ENCODE measurements at places on chromosomes 12 and 14.

DNA sequence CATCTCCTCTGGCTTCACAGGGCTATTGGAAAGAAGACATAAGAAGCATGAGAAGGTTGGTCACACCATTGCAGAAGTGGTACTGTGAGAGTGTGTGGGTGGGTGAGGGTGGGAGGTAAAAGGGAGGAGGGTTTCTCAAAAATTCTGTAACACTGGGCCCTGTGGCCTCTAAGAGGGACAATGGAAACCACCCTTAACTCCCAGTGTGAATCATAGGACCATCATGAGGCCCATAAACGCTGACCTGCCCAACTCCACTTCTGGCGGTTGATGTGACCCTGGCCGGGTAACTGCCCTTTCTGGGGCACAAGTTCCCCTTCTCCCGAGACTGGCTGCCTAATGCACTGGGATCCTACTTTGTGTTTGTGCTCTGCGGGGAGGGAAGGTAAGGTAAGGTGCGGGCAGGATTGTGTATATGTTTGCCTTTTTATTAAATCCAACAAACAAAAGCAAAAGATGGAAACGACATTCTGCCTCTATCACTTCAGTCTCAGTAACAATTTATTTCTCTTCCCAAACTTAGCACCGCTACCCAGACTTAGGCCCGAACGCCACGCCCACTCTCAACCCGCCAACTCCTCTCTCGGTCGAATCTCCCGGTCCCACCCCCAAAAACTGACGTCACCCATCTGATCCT is 551 bp downstream of the METTL1 start:
- peak; percentile 65 for DNase-seq

DNA sequence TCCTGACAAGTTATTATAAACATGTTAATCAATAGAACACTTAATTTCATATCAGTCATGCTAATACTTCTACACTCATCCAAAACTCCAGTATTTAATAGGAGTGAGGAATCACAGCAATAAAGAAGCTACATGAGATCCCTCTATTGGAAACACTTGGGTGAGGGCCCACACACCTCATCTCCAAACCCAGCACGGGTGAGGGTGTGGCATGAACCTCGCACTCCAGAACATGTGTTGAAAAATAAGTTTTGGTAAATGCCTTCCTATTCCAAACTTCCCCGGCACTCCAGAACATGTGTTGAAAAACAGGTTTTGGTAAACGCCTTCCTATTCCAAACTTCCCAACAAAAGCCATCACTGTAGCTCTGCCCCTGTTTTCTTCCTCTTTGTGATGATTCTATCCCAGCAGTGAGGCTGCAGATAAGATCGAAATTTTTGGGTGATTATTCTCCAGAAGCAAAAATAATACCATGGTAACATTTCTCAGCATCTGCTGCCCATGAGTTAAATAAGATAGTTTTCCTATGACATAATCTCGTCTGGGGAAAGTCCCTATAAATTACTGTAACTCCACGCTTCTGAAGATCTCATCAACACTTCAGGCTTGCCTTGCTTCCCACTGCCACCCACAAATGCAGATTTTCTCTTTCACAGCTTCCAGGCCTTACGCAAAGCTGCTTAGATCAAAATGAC is 24.4 kb upstream of the PTPRB start:
- no peak for DNase-seq

GRCh38 chr12:47709671-47710070 is 3.8 kb upstream of the RPAP3 start:
- no peak for DNase-seq

GRCh38 chr12:25806271-25806670 is 152.2 kb upstream of the RASSF8 start:
- DNase-seq = no peak

- no peak for DNase-seq
Measured at GRCh38 chr12:128180166-128180565, 86.8 kb upstream of the TMEM132C start.

All from activated T-cell treated with anti-CD3 and anti-CD28 coated beads for 1 hour (primary cell).